Natural killer cell treated with Interleukin-12 subunit alpha and Interleukin-12 subunit beta and Interleukin-15 and Interleukin-18, amount 100 ng/mL, for 72 hours (primary cell): ENCODE measurements at places on chromosomes 13 and 19. TPM values are rescaled to one million over a fixed set of nuclear protein-coding genes. Genes with fewer than 3 reads are reported as not detected.

The ENOX1 gene
- total RNA-seq, result 11.7 TPM

The HIPK4 gene
- not detected for total RNA-seq

GRCh38 chr13:37001921-37002250 is 1.3 kb downstream of the EXOSC8 start:
- no peak for DNase-seq

DNA sequence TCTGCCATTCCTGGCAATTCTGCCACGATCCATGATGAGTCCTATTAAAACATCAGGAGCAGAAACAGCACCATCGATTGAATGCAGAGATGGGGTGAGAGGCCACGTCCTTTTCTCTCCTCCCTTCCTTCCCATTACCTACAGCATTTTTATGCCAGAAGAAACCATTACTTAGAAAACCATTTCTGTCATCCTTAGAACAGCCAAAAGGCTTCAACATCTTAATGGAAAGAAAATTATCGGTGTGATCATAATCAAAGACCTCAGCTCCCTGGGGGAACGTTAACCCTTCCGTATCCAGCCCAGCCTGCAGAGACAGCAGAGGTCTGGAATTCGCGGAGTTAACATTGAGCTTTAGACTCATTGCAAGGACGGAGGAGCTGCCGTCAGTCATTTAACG is 56.0 kb upstream of the SIAH3 start:
- no peak for DNase-seq

GRCh38 chr19:33472691-33473652 is 48.6 kb downstream of the PEPD start:
- no peak for DNase-seq

DNA sequence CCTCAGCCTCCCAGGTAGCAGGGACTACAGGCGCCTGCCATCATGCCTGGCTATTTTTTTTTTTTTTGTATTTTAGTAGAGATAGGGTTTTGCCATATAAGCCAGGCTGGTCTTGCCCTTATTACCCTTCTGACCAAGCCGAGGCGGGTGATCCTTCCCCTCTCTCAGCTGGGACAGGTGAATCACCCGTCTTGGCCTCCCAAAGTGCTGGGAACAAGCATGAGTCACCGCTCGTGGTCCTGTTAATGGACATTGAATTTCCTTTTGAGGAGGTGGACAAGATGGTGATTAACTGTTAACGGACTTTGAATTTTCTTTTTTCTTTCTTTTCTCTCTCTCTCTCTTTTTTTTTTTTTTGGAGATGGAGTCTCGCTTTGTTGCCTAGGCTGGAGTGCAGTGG is 10.6 kb downstream of the CD70 start:
- no peak for DNase-seq

DNA sequence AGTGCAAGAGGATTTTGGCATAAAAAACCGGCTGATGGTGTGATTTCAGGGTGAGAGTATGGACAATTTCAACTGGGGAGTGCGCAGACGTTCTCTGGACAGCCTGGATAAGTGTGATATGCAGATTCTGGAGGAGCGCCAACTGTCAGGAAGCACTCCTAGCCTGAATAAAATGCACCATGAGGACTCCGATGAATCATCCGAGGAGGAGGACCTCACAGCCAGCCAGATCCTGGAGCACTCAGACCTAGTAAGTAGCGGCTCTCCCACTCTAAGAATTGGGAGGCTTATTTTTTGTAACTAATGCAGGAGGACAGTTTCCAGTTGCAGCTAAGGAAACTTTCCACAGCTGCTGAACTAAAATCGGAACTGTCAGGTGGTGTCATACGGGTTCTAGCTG is 53.6 kb downstream of the ZAR1L start:
- no peak for DNase-seq

GRCh38 chr13:42331009-42331408 is 59.1 kb downstream of the AKAP11 start:
- no peak for DNase-seq

GRCh38 chr19:19438366-19439175 is 33.1 kb downstream of the GATAD2A start:
- no peak for DNase-seq

GRCh38 chr19:8262431-8262830 is 45.7 kb downstream of the CD320 start:
- DNase-seq, result no peak

DNA sequence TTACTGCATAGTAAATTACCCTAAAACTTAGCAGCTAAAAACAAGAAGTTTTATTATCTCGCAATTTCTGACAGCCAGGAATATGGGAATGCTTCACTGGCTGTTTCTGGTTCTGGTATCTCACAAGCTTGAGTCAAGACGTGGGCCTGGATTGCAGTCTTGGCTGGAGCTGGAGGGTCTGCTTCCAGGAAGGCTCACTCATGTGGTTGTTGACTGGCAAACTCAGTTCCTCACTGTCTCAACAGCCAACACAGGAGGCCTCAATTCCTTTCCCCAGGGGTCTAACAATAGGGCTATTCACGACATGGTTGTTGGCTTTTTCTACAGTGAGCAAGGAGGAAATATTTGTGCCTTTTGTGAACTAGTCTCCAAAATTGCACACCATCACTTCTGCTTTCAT is 146.3 kb downstream of the GPC5 start:
- no peak for DNase-seq

GRCh38 chr19:57099199-57099661 is 20.6 kb upstream of the USP29 start:
- no peak for DNase-seq

The SEMA6B gene
- 0.14 TPM for total RNA-seq

The PEAK3 gene
- 8.2 TPM for total RNA-seq

The CFAP97D2 gene
- not detected for total RNA-seq

The KLF12 gene
- 16.0 TPM for total RNA-seq

DNA sequence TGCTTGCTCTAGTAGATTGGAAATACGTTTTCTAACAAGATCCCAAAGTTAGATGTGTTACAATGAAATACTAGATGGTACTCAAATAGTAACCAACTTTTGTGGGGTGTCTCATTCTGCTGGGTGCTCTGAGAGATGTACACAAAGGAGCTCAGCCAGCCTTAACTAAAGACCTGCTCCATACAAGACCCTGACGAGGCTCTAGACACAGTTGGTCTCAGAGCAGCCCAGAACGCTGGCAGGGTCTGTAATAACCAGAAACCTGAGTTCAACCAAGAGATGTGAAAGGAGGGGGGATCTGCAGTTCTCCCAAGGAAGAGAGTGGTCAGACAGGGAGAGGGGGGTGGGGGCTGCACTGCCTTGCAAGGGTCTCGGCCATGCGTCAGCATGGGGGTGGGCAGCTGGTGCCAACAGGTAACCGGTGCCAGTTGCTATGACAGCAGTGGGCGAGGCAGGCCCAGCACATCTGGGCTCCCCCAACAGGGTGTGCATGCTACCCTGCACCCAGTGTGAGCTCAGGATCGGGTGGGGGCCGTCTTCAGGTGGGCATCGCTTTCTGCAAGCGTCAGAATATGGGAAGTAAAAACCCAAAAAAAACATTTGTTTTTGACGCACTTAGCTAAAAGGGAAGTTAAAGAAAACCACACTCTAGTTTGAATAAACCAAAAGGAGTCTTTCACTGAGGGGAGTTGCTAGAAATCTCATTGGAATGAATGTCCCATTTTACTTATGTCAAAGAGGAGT is 68.0 kb upstream of the GPR183 start:
- DNase-seq, result no peak

The CEACAM3 gene
- not detected for total RNA-seq

The ACP7 gene
- 0.36 TPM for total RNA-seq

GRCh38 chr13:50406831-50407230 is 391.6 kb downstream of the KCNRG start:
- no peak for DNase-seq

The ZNF433 gene
- total RNA-seq, result 3.7 TPM

- DNase-seq, result no peak
Observed at GRCh38 chr13:40922437-40923040, 96.6 kb downstream of the ELF1 start.

DNA sequence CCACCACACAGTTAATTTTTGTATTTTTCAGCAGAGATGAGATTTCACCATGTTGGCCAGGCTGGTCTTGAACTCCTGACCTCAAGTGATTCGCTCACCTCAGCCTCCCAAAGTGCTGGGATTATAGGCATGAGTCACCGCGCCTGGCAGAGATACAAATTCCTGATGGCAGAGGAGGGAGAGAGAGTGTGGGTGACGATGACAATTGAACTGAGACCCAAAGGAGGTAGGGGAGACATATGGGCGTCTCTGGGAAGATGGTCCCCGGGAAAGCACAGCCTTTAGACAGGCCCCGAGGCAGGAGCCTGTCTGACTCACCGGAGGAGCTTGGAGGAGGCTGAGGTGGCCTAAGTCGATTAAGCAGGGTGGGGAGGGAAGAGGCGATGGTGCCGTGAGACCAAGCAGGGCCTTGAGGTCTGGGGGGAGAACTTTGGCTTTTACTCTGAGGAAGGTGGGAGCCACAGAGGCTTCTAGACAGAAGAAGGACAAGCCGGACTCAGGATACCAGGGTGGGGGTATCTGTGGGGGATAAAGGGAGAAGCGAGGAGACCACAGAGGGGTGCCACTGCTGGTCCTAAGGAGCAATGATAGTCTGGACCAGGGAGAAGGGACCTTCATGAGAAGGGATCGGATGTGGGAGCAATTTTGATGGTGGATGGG is 38.2 kb downstream of the ARRDC2 start:
- DNase-seq, result no peak

GRCh38 chr13:48094404-48094780 is 512 bp downstream of the MED4 start:
- no peak for DNase-seq

GRCh38 chr13:34322014-34322742 is 504.2 kb downstream of the RFC3 start:
- DNase-seq, result no peak

DNA sequence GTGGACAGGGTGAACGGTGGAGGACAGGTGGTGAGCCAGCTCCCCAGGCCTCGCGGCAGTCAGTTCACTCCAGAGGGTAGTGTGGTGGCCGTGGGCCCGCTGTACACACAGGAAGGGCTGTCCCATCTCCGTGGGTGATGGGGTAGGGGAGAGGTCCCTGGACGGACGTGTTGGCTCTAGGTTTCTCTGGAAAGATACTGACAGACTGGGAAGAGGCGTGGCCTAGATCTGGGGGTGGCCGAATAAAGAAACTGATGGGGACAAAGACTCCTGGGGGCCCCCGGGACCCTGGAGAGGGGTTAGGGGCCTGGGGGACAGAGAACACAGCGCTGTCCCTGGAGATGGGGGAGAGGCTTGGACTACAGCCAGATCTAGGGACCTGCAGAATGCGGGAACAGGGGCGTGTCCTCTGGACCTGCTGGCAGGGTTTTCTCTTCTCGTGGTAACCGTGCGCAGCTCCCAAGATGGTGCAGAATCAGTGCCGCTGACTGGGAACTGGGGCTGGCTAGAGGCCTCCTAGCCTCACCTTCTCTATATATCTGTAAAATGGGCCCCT is 4.0 kb upstream of the PRAM1 start:
- no peak for DNase-seq

The DHRS12 gene
- total RNA-seq, result 3.5 TPM

DNA sequence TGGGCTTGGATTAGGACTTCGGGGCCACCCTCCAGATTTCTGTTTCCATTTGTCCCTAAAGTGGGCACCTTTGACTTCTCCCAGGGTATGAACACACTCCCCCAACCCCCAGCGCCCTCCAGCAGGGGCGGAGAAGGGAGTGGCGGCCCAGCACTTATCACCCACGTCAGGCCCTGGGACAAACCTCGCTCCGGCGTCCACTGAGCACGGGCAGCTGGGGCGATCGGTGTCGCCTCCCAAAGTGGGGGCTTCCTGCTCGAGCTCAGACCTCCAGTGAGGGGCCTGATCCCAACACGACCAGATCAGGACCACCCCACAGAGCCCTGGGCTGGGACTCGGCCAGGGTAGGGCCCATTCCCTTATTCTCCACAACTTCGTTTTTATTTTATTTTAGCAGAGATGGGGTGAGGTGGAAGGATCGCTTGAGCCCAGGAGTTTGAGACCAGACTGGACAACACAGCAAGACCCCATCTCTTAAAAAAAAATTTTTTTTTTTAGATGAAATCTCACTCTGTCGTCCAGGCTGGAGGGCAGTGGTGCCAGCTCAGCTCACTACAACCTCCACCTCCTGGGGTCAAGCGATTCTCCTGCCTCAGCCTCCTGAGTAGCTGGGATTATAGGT is 3.7 kb upstream of the TCF3 start:
- DNase-seq, result no peak
